ENCODE measurements at places on chromosomes 3 and 15. TPM values are rescaled to one million over a fixed set of nuclear protein-coding genes. Genes with fewer than 3 reads are reported as not detected.

HIGD2B gene
- 0.33 TPM for total RNA-seq

CYP8B1 gene
- not detected for total RNA-seq

PRC1 gene
- 79.7 TPM for total RNA-seq

LAMB2 gene
- 0.77 TPM for total RNA-seq

TJP1 gene
- total RNA-seq, result not detected

MAGEL2 gene
- total RNA-seq, result not detected

FRMD5 gene
- total RNA-seq, result 0.44 TPM

Data from CD8-positive, alpha-beta memory T cell (primary cell).